Right lung (tissue), 10 donors: ENCODE measurements at places on chromosomes 7 and 10.

DNA sequence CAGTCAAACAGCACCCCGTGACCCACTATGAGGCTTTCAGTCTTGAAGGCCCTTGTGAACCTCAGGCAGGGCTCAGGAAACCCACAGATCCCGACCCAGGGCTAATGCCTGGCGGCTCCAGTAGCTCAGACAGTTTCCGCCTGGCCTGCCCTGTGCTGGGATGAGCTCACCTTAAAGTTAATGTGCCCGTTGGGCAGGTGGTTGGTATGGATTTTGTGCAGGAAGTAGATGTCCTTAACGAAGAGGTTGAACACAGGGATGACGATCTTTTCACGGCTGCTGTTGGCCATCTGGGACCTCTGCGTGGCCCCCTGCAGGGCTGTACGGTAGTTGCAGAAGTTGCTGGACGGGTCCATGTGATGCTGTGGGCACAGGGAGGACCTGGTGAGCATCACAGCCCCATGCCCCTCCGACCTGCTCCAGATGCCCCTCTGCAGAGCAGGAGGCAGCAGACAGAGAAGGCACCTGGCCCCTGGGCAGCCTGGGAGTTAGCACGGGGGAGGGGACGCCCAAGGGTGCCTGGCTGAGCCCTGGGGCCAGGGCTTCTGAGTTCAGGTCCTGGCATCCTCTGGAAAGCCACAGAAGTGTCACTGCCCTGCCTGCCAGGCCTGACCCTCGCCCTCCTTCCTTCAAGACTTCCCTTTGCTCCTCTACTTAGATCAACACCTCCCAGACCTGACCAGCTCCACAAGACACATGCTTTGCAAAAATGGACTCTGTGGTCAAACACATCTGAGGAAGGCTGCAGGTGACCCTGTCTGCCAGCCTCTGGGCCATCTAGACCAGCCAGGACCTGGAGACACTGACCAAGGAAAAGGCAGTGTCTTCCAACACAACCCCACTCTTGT is 59.8 kb downstream of the CSGALNACT2 start:
- DNase-seq = no peak

- no peak for DNase-seq
Measured at GRCh38 chr7:124764051-124764846, 1.3 kb downstream of the GPR37 start.

- DNase-seq = peak; percentile 42
Measured at GRCh38 chr10:111076191-111076681, 593 bp upstream of the ADRA2A start.

DNA sequence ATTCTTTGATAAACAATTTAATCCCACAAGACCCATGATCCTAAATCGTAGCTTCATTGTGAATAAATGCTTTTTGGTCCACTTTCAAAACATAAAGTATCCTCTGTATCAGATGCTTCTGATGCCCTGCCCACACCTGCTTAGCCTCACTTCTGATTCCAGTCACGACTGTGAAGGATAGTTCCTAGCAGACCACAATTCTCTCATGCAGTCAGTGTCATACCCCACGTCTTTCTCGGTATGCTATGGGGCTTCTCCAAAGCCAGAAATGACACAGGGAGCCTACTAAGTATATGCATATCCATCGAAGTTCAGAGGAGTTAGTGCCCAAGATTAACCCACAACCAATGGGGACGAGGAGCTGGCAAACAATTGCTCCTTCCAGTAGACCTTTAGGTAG is 27.6 kb upstream of the CTNNA3 start:
- no peak for DNase-seq

DNA sequence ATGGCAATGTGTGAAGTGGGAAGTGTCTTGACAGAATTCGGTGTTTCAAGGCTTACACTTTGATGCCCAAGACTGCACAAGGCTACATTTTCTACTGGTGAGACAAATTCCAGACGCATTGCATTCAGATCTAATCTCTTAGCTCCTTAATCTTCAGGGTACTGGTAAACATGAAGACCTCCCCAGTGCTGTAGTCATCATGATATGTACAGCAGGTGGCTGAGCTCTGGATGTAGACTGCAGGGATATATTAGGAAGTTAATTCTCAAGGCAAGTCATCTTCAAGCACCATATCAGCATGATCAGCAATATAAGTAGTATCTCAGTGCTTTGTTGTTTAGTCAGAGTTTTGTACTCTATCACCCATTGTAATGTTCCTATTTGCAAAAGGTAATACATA is 61.8 kb downstream of the IKZF1 start:
- no peak for DNase-seq

- no peak for DNase-seq
Measured at GRCh38 chr10:3850999-3851937, 66.3 kb upstream of the KLF6 start.
